Naive B cell (primary cell): ENCODE measurements at places on chromosomes 4 and X. TPM values are rescaled to one million over a fixed set of nuclear protein-coding genes. Genes with fewer than 3 reads are reported as not detected.
A peak's percentile ranks its signal among the peaks of the same experiment; 100 is the strongest.

The OPRPN gene
- polyA plus RNA-seq, result not detected

The ANTXR2 gene
- polyA plus RNA-seq, result 66.9 TPM

The SULT1E1 gene
- not detected for polyA plus RNA-seq

The CLCN4 gene
- polyA plus RNA-seq, result 22.2 TPM

The DMRTC1 gene
- polyA plus RNA-seq, result not detected

The SYNPO2 gene
- polyA plus RNA-seq, result not detected

The BDH2 gene
- 19.4 TPM for polyA plus RNA-seq

The ASMT gene
- polyA plus RNA-seq, result not detected

The MSX1 gene
- not detected for polyA plus RNA-seq

The HSD17B11 gene
- 95.1 TPM for polyA plus RNA-seq

The ARSD gene
- 5.8 TPM for polyA plus RNA-seq

The ASB12 gene
- polyA plus RNA-seq, result 0.39 TPM

The SLC10A3 gene
- 48.7 TPM for polyA plus RNA-seq

The GPR34 gene
- 0.39 TPM for polyA plus RNA-seq

The CPZ gene
- polyA plus RNA-seq, result not detected

DNA sequence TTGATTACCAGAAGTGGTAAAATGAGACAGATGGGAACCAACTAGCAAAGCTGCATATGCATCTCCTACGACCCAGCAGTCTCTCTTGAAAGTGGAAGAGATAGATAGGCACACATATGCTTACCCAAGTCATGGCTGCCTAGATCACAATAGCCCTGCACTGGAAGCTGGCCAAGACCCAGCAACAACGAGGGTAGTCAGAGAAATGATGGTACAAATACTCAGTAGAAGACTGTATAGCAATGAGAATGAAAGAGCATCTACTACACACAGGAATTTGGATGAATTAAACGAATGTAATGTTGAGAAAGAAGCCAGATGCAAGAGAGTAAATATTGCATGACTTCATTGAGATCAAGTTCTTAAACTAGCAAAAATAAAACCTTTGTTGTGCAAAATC lies 100.3 kb upstream of the FAT1 start:
- DNase-seq, result no peak

- DNase-seq, result no peak
Measured at GRCh38 chr4:33088713-33089112, 2368.5 kb downstream of the PCDH7 start.

- no peak for DNase-seq
Measured at GRCh38 chr4:156929386-156930105, 42.1 kb downstream of the PDGFC start.

- DNase-seq, result no peak
Measured at GRCh38 chrX:85223359-85223758, 20.2 kb downstream of the SATL1 start.

- DNase-seq, result no peak
Measured at GRCh38 chr4:124641715-124642381, 70.7 kb downstream of the ANKRD50 start.

DNA sequence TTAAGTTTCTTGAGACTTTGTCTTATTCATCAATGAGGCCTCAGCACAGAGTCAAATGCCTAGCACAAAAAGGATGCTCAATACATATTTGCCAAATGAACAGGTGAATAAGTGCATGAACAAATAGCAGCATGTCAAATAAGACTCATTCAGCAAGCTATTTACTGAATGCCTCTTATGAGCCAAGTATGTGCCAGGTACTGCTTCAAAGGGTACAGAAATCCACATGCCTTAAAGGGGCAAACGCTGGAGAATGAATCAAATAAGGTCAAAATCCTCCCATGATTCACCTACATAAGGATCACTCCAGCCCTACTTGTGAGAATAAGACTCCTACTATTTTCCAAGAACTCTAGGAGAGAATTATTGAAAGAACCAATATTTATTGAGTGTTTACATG lies 260.2 kb upstream of the CPEB2 start:
- DNase-seq, result no peak

- DNase-seq, result peak; percentile 54
Measured at GRCh38 chr4:159077702-159078495, 25.0 kb upstream of the RAPGEF2 start.

- no peak for DNase-seq
Measured at GRCh38 chrX:12700745-12701144, 90.5 kb upstream of the PRPS2 start.

DNA sequence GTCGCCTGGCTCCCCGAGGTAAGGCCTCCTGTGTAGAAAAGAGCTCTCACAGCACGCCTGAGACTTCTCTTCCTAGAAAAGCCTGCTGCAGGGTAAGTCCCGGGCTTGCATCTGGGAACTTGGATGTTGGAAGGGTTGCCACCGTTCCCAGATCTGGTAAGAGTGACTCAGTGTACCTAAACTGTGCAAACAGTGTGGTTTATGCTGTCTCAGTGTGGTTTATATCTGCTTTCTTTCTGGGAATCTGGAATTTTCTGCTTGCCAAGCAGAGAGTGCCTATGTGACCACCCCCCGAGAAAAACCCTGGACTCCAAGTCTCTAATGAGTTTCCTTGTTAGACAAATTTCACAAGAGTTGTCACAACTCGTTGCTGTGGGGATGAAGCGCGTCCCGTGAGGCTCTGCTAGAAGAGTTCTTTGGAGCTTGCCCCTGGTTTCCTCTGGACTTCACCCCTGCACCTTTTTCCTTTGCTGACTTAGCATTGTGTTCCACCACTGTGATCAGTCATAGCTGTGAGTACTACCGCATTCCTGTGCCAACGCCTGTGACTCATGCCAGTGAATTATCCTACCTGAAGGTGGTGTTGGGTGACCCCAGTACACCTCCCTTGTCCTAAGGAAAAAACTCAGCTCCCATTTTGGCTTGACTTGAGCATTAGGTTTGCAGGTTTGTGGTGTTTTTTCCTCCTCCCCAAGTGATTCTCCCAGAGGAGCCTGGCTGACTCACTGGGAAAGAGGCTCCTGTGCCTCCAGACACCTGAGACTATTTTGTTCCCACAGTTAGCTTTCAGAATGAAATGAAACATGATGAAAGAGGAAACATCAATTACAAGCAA lies 14.5 kb downstream of the SLC2A9 start:
- no peak for DNase-seq

- no peak for DNase-seq
Measured at GRCh38 chrX:18677161-18677869, 5.4 kb upstream of the RS1 start.

- peak; percentile 30 for DNase-seq
Measured at GRCh38 chr4:119314356-119314755, 7.6 kb downstream of the FABP2 start.

GRCh38 chrX:71650333-71650969 lies 16.9 kb upstream of the LOC101059915 start:
- DNase-seq, result no peak

DNA sequence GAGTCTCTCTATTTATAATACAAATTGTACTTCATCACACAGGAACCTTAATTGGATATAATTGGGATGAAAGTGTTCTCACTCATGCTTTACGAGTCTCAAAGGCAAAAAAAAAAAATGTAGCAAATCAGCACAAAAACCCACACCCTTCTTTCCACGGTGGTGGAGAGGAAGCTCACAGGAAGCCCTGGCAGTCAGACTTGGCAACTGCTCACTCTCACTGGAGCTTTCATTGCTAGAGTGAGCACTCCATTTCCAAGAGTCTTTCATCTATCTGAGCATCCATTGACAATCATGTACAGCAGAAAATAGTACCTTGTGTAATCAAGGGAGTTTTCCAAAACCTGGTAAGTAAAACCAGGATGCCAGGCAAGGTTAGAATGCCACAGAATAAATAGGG lies 2159.4 kb upstream of the AGA start:
- DNase-seq, result no peak

DNA sequence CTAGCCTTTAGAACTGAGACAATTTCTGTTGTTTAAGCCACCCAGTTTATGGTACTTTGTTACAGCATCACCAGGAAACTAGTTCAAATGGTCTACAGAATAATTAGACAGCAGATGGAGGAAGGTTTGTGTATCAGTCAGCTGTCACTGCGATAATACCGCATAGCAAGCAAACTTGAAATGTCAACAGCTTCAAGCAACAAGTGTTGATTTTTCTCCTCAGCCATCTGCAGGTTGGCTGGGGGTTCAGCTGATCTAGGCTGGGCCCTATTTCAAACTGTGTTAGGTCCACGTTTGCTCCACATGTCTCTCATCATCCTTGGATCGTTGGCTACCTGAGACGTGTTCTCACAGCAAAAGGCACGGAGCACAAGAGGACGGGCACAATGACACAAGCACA lies 19.2 kb upstream of the PHEX start:
- no peak for DNase-seq

- no peak for DNase-seq
Measured at GRCh38 chr4:168734703-168735678, 238.1 kb downstream of the PALLD start.

GRCh38 chrX:133654811-133655210 lies 239.5 kb upstream of the GPC4 start:
- DNase-seq, result no peak

GRCh38 chrX:43141885-43142284 lies 363.9 kb upstream of the PPP1R2C start:
- DNase-seq, result no peak

DNA sequence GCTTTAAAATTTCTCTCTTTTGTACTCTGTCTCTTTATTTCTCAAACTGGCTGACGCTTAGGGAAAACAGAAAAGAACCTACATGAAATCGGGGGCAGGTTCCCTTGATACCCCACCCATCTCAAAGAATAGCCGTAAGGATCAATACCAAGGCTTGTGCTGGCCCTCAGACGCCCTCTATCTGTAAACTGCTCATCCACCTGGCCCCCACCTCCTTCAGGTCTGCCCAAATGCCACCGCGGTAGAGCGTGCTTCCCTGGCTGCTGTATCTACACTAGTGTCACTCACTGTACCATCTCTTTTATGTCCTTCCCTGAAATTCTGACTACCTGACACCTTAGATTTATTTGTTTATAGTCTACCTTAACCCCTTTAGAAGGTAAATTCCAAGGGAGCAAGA lies 62.8 kb downstream of the SMIM20 start:
- DNase-seq, result no peak

DNA sequence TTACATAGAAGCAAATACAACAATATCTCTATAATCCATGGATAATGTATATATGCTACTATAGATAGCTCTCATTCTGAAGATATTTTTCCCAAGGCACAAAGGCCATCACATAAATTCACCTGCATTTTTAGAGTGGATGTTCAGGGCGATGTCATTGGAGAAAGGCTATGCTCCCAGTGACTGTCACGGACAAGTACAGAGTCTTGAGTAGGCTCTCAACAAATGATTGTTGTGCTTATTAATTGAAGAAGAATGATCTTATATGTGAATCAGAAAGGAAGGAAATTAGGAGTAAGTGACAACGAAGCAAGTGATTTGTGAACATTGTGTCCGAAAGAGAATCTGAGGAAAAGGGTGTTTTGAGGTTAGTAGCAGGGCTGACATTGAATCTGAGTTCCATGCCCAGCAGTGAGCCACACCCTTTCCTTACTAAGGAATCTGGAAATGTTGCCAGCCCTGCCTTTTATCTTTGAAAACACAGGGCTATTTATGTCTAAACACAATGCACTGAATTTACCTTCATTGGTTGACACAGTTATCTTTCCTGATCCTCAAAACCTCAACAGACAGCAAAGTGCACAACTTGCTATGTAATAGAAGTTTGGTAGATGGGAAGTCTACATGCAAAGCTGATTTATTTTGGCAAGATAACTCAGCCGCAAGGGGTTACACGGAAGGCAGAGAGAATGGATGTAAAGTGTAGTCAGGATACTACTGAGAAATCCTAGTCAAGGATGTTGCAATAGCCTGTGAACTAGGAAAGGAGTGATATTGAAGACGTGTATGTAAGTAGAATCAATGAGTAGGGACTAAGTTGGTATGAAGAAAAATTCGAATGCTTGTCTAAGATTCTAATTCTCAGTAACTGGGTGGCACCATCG lies 50.4 kb downstream of the SORBS2 start:
- DNase-seq, result no peak

DNA sequence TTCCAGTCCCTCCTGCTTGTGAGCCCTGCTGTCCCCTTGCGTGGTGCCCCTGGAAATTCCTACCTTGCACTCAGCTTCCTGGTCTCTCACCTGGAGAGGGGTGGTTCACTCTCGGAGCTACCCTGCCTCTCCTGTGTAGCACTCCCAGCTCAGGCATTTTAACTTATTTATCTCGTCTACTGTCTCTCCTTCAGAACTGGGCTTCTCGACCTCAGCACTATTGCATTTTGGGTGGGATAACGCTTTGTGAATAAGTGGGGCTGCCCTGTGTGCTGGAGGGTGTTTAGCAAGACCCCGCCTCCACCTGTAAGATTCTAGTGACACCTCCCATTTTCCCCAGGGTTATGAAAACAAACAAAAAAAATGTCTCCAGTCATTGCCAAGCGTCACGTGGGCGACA lies 56.0 kb upstream of the SORCS2 start:
- no peak for DNase-seq

GRCh38 chr4:166169111-166169510 lies 296.1 kb downstream of the TLL1 start:
- no peak for DNase-seq

- peak; percentile 1 for DNase-seq
Measured at GRCh38 chr4:184907216-184907615, 81.4 kb upstream of the ACSL1 start.

GRCh38 chr4:52833941-52834525 lies 28.1 kb upstream of the RASL11B start:
- DNase-seq, result no peak

DNA sequence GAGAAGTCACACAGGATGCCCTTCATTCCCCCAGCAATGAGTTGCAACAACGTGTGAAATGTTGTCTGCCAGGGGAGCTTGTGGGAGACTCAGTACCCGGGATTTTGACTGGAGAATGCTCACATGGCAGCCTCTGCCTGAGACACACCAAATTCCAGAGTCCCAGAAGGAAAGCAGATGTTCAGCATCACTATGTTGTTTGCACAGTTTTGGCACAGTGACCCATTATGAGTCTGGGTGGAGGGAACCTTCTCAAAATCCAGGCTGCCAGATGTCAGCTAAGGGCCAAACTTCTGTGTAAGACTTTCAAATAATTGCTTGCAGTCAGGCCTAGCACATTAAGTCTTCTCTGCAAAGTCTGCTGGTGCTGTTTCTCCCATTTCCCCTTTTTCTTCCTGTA lies 1029.7 kb upstream of the TENM3 start:
- DNase-seq, result no peak

DNA sequence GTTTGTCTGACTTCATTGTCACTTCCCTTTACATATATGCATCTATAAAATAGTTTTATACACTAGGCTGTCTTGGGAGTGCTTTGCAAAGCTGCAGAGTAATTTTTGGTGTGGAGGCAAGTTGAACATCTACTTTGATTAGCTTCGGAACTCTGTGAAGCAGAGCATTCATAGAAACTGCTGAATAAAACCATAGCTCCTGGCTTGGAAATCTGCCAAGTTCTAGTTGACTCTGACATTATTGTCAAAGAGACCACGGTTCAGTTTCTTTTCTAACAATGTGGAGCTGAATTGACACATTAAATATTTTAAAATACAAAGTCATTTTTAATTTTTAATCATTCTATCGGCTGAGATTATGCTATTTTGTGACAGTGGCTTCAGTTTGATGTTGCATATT lies 335.0 kb downstream of the BMPR1B start:
- DNase-seq, result no peak

- DNase-seq, result no peak
Measured at GRCh38 chr4:180557348-180557747, 1685.9 kb upstream of the TENM3 start.
